ENCODE measurements at places on chromosomes 3 and 15.

GRCh38 chr3:4458961-4459360, 8.1 kb downstream of the SUMF1 start:
- DNase-seq, result no peak

DNA sequence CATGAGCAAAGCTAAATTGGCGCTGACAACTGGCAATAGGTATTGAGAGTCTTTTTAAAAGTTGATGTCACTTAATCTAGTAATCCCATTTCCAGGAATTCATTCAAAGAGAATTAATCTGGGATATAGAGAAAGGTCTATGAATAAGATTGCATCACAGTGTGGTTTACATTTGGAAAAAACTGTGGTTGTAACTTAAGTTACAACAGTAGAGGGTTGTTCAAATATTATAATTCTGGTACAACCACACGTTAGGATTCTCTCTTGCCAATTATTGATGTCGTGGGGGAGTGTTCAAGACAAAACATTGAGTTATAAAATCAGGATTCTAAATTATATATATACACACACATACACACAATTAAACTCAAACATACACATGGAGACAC, 79.8 kb downstream of the LIPC start:
- DNase-seq, result no peak

DNA sequence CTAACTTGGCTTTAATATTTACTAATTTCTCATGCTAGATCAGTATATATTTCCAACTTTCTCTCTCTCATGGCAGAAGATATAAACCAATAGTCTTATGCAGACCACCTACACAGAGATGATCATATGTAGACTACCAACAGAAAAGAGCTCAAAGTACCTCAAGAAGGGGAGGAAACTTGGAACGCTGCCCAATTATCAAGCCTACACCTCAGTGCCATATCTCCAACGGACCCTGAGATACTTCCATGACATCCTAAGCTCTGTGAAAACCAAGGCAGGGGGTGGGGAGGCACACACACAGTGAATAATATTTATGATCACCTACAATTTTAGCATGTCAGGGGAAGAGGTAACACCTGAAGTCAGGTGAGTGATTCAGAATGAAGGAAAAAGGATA, 100.6 kb downstream of the STAG1 start:
- DNase-seq, result no peak

GRCh38 chr15:39936187-39936586, 2.3 kb downstream of the EIF2AK4 start:
- DNase-seq, result no peak

DNA sequence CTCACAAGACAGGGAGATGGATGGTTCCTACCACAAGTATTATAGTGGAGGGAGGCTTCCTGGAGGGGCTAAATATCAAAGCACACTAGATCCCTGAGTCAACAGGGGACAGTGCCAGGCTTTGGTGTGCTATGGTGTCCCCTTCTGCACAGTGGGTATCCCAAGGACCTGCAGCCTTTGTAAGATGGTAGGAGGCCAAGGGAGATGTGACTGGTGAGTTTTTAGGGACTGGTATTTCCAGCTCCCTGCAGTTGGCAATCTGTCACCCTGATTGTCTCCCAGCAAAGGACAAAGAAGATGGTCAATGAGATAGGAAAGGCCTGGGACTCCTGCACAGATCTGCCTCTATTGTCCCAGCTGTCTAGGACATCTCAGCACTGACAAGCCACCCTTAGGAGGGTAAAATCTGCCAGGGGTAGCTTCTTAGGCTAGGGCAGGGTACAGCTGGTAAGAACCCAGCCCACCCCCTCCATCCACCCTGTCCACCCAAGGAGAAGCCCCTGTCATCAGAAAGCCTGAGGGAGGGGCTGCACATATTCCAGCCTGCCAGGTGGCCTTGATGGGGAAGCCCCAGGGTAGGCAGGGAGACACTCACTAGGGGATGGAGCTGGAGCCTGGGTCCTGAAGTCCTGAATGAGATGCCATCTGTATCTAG, 631 bp downstream of the CYP1A1 start:
- DNase-seq, result no peak

GRCh38 chr15:74406992-74407705, 26.6 kb downstream of the SEMA7A start:
- no peak for DNase-seq

DNA sequence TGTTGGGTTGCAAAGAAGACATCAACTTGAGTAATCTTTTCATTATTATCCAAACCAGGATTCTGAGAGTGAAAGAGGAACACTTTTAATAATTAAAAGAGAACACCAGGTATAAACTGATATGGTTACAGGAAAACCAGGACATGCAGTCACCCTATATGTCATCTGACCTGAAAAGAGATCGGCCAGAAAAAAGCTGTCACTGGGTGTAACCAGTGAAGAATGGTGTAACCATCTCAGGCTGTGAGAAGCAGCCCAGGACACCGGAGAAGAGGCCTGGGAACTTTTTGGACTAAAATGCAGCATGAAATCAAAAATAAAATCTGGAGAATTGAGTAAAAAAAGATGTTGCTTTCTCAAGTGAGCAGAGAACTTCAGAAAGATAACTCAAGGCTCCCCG, 10.1 kb upstream of the CCDC80 start:
- DNase-seq, result no peak

DNA sequence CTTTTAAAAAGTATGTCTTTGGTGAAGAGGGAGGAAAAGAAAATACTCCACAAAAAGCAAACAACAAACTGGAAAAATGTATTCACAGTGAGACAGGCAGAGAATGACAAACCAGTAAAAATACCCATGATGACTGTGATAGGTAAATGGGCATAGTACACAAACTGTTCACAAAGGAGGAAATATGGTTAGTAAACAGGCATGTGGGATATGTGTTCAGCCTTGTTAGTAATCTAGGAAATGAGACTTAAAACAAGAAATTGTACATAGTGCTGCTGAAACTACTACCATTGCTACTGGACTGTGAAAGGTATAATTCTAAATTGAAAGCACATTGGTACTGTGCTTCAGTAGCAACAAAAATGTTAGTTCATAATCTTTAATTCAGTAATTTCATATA, 50.1 kb downstream of the UBE2E2 start:
- DNase-seq, result no peak

- no peak for DNase-seq
Measured at GRCh38 chr3:48129921-48130320, 58.3 kb downstream of the CDC25A start.

GRCh38 chr3:133742351-133743091, 3.7 kb upstream of the TF start:
- peak; percentile 36 for DNase-seq

Measured in NCI-H2081 (cell line).